Stimulated activated CD4-positive, alpha-beta T cell treated with anti-CD3 and anti-CD28 coated beads, Interleukin-1b, Interleukin-23, amount 100 ng/mL, for 4 hours (primary cell): ENCODE measurements at places on chromosomes 2 and 18.

DNA sequence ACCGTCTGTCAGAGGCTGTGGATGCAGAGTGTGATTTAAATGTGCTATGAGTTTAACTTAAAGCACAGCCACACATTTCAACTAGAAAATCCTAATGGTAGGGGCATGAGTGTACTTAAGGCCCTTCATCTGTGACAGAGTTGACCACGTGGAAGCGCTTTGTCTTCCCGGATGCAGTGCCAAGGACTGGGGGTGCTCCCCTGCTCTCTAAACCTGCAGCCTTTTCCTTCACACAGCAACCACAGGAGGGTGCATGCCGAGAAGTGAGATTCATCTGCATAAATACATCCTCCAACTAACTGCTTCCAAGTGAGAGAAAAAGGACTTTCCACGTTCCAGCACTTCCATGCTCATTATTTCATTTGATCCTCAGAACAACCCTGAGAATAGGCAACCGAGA lies 149.6 kb downstream of the MYT1L start:
- DNase-seq = no peak

- no peak for DNase-seq
These were observed 53.3 kb upstream of the GULP1 start for GRCh38 chr2:188238386-188238785.

DNA sequence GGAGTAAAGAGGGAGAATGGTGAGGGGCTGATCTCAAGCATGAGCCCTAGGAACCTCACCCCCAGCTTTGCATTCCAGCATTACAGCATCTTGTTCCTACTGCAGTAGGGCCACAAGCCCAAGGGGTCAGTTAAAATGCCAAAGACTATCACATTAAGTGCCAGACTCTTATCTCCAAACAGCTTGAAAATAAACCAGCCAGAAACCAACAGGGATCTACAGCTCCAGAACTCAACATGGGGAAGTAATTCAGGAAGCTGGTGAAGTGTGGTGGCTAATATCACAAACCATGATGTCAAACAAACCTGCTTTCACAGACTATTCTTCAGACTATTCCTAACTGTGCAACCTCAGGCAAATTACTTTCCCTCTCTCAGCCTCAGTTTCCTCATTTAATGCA lies 278.3 kb downstream of the TNS1 start:
- no peak for DNase-seq

- DNase-seq = no peak
These were observed 592.3 kb downstream of the DCDC2C start for GRCh38 chr2:4295680-4296079.

- DNase-seq = no peak
These were observed 456.5 kb upstream of the CWC22 start for GRCh38 chr2:180463608-180464007.

GRCh38 chr2:48531141-48531648 lies 1.2 kb downstream of the STON1 start:
- DNase-seq = no peak

- DNase-seq = no peak
These were observed 253.4 kb downstream of the ETAA1 start for GRCh38 chr2:67650291-67651133.

DNA sequence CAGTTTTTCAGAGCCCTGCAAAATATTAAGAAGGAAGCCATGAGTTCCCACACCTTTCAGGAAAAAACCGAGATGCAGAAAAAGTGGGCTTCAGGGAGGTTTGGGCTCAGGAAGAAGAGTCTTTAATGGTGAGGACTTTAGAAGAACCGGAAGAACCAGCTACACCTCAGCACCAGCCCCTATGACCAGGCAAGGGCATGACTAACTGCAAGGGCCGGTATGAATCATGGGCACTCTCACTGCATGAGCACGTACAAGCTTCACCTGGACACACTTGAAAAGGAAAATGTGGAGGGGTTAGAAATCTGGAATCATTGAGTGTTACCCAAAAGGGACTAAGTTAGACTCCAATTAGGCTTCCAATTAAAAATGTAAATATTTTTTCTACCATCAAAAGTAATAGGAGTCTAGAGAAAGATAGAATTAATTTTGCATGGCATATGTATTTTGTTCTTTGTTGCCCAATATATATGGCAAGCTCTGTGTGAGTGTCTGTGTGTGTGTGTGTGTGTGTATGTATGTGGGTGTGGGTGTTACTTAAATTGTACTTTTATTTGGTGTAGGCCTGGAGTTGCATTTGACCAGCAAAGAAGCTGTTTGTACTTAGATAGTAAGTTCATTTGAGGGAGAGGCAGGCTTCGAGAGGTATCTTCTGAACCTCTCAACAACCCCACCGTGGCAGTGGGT lies 66.5 kb upstream of the THUMPD2 start:
- no peak for DNase-seq

- DNase-seq = no peak
These were observed 210.7 kb downstream of the KLHL29 start for GRCh38 chr2:23595601-23596251.

- no peak for DNase-seq
These were observed 32.5 kb downstream of the GREB1 start for GRCh38 chr2:11566383-11566782.

- no peak for DNase-seq
These were observed 2.8 kb downstream of the IRS1 start for GRCh38 chr2:226796840-226797288.

DNA sequence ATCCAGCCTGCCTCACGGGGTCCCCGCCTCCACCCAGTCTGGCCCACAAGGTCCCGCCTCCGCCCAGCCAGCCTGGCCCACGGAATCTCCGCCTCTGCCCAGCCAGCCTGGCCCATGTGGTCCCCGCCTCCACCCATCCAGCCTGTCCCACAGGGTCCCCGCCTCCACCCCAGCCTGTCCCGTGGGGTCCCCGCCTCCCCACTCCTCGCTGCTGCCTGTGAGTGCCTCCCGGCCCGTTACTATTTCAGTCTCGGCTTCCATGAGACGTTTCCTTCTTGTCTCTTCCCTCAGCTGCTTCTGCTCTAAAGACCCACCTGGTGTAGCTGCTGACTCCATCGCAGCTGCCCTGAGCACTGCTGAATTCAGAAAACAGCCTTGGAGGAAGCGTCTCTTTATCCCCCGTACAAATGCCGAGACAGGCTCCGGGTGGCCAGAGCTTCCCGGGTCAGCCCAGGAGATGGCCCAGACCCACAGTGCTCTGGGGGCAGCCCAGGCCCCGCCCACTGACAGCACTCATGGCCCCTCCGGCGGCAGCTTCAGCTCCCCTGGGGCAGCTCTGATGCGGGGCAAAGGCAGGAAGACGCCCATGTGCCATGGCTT lies 69.8 kb downstream of the NFATC1 start:
- DNase-seq = no peak

GRCh38 chr2:96528006-96528699 lies 8.4 kb upstream of the ARID5A start:
- peak; percentile 64 for DNase-seq

DNA sequence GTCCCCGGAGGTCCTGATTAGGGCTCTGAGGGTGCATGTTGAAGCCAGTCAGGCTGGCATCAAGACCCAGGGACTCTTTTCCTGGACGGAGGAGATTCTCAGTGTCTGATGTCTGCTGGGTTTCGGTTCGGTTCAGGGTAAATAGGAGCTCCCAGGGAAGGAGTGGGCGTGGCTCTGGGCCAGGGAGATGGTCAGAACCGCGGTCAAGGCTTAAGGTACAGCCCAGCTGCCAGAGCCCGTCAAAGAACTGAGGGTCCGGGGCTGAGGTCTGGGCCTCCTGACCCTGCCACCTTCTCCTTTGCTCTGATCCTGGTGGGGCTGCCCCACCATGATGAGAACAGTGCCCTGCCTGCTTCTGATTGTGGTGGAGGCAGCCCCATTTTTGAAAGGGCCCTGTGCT lies 39.8 kb downstream of the LPIN1 start:
- DNase-seq = no peak

DNA sequence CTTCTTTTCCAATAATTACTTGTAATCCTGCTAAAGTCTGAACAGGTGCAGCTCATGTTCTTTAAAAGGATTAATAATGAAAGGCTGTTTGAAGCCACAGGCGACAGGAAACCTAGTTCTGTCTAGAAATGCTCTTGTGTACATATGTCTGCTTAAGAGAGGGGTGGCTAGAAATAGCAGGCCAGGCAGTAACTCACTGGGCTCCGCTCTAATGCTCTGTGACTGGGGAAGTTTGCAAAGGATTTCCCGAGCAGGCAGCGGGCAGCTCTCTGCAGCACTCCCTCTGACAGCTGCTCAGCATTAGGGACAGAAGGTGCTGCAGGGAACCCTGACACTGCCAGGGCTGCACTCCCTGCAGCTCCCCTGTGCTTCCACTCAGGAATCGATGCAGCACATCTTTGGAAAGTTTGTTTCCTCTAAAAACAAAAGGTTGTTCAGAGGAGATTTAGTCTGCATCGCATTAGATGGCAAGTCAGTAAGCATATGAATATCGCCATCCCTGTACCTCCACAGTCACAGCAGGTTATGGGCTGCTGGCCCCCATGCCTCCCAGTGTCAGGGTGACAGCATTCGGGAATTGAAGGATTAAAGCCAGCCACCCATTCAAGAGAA lies 33.1 kb upstream of the TTC39C start:
- no peak for DNase-seq

- no peak for DNase-seq
These were observed 43.5 kb upstream of the KCNG2 start for GRCh38 chr18:79754022-79754761.

GRCh38 chr2:133411857-133412256 lies 156.4 kb downstream of the NCKAP5 start:
- no peak for DNase-seq

- no peak for DNase-seq
These were observed 63.0 kb downstream of the TWIST2 start for GRCh38 chr2:238910751-238911351.

DNA sequence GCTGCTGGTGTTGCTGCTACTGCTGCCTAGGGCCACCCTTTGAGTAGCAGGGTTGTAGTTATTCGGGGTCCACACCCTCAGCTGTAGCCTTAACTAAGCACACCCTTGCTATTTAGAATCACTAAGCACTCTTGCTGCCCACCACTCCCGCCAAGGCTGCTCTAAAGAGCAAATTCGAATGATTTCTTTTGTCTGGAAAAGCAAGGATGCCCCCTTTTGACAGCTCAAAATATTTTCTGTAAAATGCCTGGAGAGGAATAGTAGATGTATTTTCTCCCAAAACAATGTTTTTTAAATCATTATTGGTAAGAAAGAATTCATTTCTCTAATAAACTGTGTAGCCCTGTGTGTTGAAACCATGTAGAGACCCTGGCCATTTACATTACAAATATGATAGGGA lies 80.8 kb upstream of the PAPOLG start:
- DNase-seq = no peak

- no peak for DNase-seq
These were observed 60.6 kb downstream of the KIF1A start for GRCh38 chr2:240759459-240759858.

DNA sequence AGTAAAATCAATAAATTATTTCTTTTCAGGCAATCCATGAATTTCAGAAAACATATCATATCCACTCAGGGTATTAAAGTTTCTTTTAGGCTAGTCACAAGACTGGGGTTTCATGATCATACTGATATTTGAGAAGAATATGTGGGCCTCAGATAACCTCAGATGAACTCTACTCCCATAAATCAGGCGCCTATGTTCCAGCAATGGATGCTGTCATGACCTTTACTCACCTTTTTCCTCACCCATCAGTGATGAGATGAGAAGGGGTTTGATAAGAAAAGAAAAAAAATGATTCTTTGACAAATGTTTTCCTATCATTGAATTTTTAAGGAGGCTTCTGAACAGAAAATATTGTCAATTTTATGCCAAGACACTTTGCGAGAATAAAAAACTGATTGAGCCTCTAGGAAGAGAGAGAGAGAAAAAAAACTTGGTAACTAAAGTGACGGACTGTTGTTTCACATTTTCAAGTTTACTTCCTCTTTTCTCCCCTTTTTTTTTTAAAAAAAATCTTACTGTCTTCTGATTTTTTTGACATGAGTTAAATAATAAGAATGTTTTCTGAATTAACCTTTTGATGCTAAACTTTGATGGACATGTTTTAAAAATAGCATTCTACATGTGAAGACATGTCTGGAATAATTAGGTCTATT lies 309.1 kb upstream of the MAP2 start:
- DNase-seq = no peak

- no peak for DNase-seq
These were observed 92.6 kb downstream of the EPB41L3 start for GRCh38 chr18:5451150-5451549.

GRCh38 chr2:71243634-71244301 lies 16.9 kb upstream of the PAIP2B start:
- DNase-seq = no peak

GRCh38 chr2:108936076-108936864 lies 52.8 kb downstream of the EDAR start:
- DNase-seq = no peak

GRCh38 chr2:52874466-52875106 lies 893.0 kb upstream of the CHAC2 start:
- DNase-seq = no peak

- DNase-seq = no peak
These were observed 139.5 kb upstream of the SETBP1 start for GRCh38 chr18:44541159-44541558.

DNA sequence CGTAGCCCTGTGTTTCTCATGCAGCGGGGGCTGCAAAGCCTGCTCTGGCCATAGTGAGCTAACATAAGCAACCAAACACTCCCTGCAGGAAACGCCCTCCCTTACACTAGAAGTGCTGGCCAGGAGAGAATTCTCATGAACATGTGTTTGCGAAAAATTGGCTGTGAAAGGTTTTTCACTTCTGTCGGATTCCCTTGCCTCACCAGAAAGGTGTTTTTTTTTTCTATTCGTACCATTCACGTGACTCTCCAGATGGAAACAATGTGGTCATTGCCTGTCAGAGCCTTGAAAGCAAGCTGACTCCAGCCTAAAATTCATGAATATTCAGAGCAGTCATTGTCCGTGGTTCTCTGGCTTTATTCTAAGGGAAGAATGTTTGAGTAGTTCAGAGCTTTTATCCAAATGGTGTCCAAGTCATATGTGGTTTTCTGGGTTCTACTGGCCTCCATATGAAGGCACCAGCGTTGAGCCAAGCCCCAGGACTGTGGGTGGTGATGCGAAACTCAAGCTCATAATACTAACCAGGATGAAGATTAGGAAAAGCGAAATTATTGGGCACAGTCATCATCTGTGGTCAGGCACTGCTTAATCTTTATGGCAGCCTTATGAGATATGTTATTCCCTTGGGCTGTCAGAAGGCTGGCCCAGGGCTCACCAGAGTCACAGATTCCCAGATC lies 236.4 kb downstream of the ALPK2 start:
- no peak for DNase-seq

DNA sequence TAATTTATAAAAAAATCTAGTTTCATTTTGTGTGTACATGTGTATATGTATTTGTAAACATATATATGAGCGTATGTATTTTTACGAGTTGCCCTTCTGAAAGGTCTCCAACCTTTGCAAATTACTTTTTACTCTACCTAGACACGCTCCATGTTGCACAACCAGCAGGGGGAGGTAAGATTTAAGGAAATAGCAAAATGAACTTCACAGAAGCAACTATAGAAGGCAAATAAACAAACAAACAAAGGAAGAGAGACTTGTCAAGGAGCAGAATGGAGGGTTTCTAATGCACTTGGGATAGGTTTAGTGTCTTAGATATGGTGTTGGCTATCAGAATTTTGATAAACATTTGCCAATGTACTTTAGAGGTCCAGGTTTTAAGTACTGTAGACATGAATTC lies 820.5 kb upstream of the POU3F3 start:
- no peak for DNase-seq

GRCh38 chr18:37720663-37721062 lies 155.1 kb upstream of the CELF4 start:
- DNase-seq = no peak
